ENCODE measurements at places on chromosomes 3 and 15.
A peak's percentile ranks its signal among the peaks of the same experiment; 100 is the strongest.

DNA sequence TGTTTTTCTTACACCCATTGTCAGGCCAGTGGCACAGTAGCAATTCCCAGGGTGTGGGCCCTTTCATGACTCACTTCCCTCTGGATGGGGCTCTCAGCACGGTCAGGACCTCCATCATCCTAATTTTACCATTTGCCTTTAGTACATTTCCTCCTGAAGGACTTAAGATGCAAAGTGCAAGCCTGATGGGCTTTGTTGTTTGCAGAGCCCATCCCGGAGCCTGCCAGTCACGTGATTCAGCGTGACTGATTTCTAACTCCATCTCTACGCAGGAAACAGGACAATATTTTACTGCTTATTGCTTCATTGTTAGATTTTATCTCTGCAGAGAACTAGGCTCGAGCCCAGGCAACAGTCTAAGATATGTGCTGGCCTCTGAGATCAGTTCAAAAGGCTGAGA, 223.7 kb downstream of the PDZRN3 start:
- no peak for DNase-seq

DNA sequence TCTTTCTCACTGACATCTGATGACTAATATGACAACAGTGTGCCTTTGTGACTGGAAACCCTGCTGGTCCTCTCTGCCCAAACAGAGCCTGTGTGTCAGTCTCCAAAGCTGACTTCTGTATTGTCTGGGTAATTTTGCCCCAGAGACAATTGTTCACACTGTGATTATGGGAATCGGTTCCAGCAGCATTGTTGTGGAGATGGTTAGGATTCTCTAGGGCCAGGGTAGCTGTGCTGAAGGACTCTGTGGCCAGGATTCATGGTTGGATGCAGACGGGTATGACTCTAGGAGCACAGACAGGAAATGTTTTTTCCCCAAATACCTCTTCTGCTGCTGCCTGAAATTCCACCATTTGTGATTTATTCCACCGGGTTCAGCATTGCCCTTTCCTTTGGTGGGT, 57.5 kb upstream of the ITGA11 start:
- no peak for DNase-seq

GRCh38 chr3:67016522-67017080, 18.5 kb downstream of the KBTBD8 start:
- DNase-seq, result no peak

- no peak for DNase-seq
These were observed 420.6 kb downstream of the SHQ1 start for GRCh38 chr3:72427624-72428023.

GRCh38 chr3:80158332-80158731, 390.5 kb upstream of the ROBO1 start:
- no peak for DNase-seq

GRCh38 chr3:114796796-114797195, 350.3 kb downstream of the ZBTB20 start:
- DNase-seq, result no peak

- DNase-seq, result peak; percentile 41
These were observed 36.1 kb downstream of the TTC23 start for GRCh38 chr15:99213187-99213811.

Data from renal cortex interstitium (tissue), 15 donors.